Suprapubic skin (tissue), 4 donors: ENCODE measurements at places on chromosomes 12 and 14.
A peak's percentile ranks its signal among the peaks of the same experiment; 100 is the strongest.

DNA sequence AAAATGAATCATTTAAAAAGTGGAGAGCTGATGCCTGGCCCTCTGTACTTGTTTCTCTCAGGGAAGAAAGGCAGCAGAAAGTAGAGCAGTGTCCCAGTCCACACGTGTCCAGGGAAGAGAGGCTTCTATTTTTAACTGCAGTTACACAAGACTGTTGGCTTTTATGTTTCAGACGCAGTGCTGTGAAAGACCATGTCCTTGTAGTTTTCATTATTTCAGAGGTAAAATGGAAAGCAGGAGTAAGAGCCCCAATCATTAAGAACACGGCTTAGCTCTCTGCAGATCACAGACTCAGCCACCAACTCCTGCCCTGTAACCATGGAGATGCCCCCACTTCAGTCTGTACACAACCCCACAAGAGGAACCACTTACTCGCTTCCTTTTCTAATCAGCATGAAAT is 336.3 kb downstream of the DAD1 start:
- no peak overlapping the region for H3K27ac ChIP-seq
- H3K27me3 ChIP-seq: no peaks in the 10 kb centered on the region
- no peak overlapping the region for H3K4me3 ChIP-seq
- H3K4me1 ChIP-seq: no peaks in the 10 kb centered on the region
- H3K36me3 ChIP-seq: no peaks in the 10 kb centered on the region

DNA sequence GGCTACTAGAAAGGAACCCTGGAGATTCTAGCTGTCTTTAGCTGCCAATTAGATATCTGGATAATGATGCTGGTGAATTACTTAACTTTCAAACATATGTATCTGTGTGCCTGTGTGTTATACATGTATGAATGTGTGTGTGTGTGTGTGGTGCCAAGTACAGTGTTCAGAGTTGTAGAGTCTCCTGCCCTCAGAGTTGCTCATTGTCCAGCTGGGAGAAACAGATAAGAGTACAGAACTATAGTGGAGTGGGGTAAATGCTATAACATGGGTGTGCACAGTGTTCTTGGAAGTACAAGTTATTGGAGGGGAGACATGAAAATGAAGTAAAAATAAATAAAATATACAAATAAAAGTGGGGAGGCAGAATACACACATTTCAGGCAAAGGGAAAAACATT is 23.6 kb upstream of the ADAM20 start:
- H3K36me3 ChIP-seq: peaks cover 13% of the 10 kb centered on the region
- no peaks in the 10 kb centered on the region for H3K27me3 ChIP-seq
- DNase-seq: no peak
- H3K4me1 ChIP-seq: peaks cover 8% of the 10 kb centered on the region

DNA sequence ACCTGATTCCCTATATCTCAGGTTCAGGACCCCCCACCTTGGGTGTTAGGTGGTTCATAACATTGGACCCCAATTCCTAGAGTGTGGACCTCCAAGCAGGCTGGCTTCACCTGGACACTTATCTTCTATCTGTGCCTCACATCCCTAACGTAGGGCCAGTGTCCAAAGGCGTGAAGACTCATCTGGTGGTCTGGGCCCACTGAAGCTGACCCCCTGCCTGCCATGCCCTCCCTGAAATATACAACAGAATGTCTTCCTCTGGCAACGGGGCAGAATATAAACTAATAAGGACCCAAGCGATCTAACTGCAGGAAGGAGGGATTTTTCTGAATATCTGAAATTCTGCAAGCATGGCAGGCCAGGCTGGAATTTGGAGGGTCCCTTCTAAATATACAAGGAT is 5.6 kb downstream of the HOXC13 start:
- H3K27ac ChIP-seq: no peak overlapping the region
- H3K4me3 ChIP-seq: no peak overlapping the region

DNA sequence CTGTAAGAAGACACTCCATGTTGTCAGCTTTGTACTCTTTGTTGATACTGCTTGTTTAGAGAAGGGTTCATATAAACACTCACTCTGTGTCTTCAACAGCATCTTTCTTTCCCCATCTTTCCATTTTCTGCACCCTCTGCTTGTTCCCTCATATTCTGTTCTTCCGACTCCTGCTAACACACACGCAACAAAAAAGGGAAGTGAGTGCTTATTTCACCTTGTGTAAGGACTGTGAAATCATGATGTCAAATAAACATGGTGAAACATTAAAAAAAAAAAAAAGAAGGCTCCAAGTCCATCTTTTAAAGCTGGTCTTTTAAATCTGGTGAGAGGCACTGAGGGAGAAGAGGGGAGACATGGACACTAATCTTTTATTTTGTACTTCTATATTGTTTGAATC is 145.4 kb downstream of the RPAP3 start:
- DNase-seq: no peak
- H3K4me1 ChIP-seq: no peaks in the 10 kb centered on the region
- H3K36me3 ChIP-seq: no peaks in the 10 kb centered on the region

GRCh38 chr12:121866331-121866730 is 7.7 kb upstream of the HPD start:
- H3K4me3 ChIP-seq: no peak overlapping the region
- H3K27ac ChIP-seq: no peak overlapping the region
- H3K36me3 ChIP-seq: no peaks in the 10 kb centered on the region
- H3K4me1 ChIP-seq: peaks cover 4% of the 10 kb centered on the region
- no peaks in the 10 kb centered on the region for H3K27me3 ChIP-seq

GRCh38 chr12:128288357-128288756 is 21.4 kb downstream of the TMEM132C start:
- H3K4me3 ChIP-seq: no peak overlapping the region
- H3K27me3 ChIP-seq: no peaks in the 10 kb centered on the region
- H3K4me1 ChIP-seq: peaks cover 5% of the 10 kb centered on the region
- no peaks in the 10 kb centered on the region for H3K36me3 ChIP-seq

DNA sequence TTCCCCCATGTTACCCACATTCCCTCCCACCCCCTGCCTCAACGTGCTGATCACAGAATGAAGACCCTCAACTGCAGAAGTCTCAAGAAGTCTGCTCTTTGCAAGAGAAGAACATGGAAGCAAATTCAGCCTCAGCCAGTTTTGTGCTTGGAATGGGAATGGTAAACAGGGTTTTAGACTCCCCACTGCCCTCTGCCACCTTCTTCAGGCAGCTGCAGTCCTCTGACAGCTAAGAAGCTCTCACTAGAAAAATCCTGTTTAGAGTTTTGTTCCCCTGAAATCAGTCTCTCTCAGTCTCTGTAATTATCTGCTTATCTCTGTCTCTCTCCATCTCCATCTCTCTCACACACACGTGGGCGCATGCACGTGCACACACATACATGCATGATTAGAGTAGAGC is 85.4 kb downstream of the CRACR2A start:
- no peak overlapping the region for H3K27ac ChIP-seq
- H3K4me3 ChIP-seq: no peak overlapping the region
- DNase-seq: no peak
- no peaks in the 10 kb centered on the region for H3K4me1 ChIP-seq
- H3K36me3 ChIP-seq: peaks cover 3% of the 10 kb centered on the region

DNA sequence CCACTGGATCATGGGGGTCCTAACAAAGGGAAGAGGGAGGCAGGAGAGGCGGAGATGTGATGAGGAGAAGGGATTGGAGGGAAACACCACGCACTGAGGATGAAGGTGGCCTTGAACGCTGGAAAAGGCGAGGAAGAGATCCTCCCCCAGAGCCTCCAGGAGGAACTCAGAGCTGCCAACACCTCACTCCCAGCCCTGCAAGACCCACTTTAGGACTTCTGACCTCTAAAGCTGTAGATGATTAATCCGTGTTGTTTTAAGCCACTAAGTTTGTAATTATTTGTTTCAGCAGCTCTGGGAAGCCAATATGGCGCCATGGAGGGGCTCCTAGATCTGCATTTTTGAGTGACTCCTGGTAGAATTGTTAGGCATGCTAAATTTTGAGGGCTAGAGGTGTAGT is 74.6 kb upstream of the CEP83 start:
- no peak overlapping the region for H3K27ac ChIP-seq
- H3K27me3 ChIP-seq: no peaks in the 10 kb centered on the region
- H3K36me3 ChIP-seq: no peaks in the 10 kb centered on the region
- H3K4me1 ChIP-seq: peaks cover 9% of the 10 kb centered on the region
- no peak overlapping the region for H3K4me3 ChIP-seq

- no peak for DNase-seq
- peaks cover 70% of the 10 kb centered on the region for H3K4me1 ChIP-seq
- no peak overlapping the region for H3K4me3 ChIP-seq
- H3K36me3 ChIP-seq: no peaks in the 10 kb centered on the region
Observed at GRCh38 chr14:61346221-61346620, 24.8 kb downstream of the PRKCH start.

DNA sequence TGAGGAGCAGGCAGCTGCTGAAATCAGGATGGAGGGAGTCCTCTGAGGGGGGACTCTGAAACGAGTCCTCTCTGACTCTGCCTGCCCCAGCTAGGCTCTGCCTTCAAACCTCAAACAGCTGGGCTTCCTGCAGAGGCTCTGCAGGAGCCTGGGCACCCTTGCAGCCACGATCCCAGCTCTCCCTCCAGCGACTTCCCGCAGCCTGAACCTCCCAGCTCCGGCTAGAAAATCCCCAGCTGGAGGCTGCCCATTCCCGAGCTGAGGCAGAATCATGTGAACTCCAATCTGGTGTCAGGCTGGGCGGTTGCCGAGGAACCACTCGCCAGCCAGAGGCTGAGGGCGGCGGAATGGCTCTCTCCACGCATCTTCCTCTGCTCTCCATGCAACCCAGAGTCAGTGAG is at the start of gene GPR68:
GPR68 (minus strand) TSS at position 204 of the 401 bp plus-strand sequence. CDS start 9,654 bp downstream, outside the sequence.
- H3K36me3 ChIP-seq: no peaks in the 10 kb centered on the region
- H3K27me3 ChIP-seq: no peaks in the 10 kb centered on the region
- peaks cover 29% of the 10 kb centered on the region for H3K4me1 ChIP-seq

DNA sequence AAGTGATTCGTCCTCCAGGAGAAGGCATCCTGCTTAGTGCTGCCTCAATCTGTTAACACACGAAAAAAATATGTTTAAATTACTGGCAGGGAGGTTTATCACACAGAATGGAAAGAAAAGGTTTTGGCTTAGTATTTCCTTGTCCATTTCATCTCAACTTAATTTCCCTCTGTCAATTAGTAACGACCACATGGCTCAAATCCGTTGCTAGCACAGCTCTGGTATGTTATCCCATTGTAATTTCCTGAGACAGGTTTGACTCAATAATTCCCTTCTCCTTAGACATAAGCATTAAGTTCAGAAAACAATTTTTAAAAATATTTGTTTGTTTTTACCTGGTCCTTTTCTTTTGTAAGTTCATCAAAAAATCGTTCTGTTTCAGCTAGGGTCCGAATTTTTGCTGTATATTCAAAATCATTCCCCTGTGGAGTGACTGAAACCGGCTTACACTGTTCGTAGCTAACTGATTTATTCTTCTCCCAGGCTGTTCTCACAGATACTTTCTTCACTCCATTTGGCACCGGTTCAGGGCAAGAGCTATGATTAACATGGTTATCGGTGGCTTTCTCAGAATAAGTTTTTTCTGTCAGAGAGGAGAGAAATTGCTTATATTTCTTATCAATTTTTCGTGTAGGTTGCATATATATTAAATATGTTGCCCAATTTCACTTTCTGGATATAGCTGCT is 10.1 kb upstream of the PITPNM2 start:
- H3K36me3 ChIP-seq: peaks cover 7% of the 10 kb centered on the region
- no peak for DNase-seq
- no peaks in the 10 kb centered on the region for H3K4me1 ChIP-seq
- no peaks in the 10 kb centered on the region for H3K27me3 ChIP-seq
- H3K4me3 ChIP-seq: no peak overlapping the region
- no peak overlapping the region for H3K27ac ChIP-seq

DNA sequence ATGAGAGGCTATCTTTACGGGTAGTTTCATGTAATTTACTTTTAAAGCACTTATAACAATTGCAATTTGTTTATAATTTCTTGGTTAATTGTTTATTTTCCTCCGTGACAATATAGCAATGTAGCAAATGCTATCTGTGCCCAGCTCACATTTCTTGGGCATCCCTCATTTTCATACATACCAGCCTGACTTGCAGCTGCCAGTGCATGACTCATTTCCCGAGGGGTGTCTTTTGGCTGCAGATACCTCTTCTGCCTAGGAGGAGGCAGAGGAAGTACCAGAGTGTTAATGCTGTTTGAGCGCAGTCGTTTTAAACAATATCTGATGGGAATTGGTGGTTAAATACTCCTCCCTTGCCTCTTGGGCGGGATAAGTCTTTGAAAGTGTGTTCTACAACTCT is 104.2 kb upstream of the ABCD2 start:
- no peak overlapping the region for H3K27ac ChIP-seq
- H3K27me3 ChIP-seq: no peaks in the 10 kb centered on the region
- H3K4me3 ChIP-seq: no peak overlapping the region

- peaks cover 28% of the 10 kb centered on the region for H3K36me3 ChIP-seq
- H3K4me3 ChIP-seq: peak overlapping the region; percentile 63
- peaks cover 29% of the 10 kb centered on the region for H3K4me1 ChIP-seq
- peak overlapping the region; percentile 92 for H3K27ac ChIP-seq
- no peak for DNase-seq
- no peaks in the 10 kb centered on the region for H3K27me3 ChIP-seq
Observed at GRCh38 chr12:56358836-56359532, 923 bp downstream of the STAT2 start.
